Stimulated activated CD8-positive, alpha-beta memory T cell treated with anti-CD3 and anti-CD28 coated beads, Interleukin-2, amount 100 ng/mL, for 1 hour (primary cell): ENCODE measurements at places on chromosomes 5 and 9.

GRCh38 chr5:155027993-155028629, 14.6 kb downstream of the KIF4B start:
- DNase-seq: no peak

DNA sequence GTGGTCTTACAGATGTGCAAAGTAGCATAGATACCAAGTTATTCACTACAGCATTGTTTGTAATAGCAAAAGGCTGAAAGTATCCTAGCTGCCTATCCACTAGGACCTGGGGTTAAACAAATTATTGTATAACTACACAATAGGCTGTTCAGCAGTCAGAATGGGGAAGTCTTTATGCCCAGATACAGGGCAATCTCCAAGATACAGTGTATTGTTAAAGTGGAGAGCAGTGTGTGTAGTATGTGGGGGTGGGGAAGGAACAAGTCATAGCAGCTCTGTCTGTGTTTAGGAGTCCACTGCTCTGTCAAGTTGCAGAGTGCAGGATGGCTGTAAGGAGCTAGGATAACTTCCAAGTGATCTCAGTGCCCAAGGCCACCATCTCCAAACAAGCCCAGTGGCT, 5.5 kb downstream of the PCYOX1L start:
- DNase-seq: no peak

GRCh38 chr5:134088994-134089560, 25.4 kb upstream of the TCF7 start:
- no peak for DNase-seq

DNA sequence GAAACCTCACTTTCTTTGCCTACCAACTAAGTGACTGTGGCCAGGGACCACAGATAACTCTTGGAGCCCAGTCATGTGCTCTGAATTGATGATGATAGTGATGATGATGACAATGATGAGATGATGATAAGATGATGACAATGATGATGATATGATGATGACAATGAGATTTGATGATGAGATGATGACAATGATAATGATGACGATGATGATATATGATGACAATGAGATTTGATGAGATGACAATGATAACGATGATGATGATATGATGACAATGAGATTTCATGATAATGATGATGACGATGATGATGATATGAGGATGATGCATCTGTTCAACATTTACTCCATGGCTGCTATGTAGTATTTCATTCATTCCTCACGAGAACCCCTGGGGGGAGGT, 213.0 kb downstream of the ERCC6L2 start:
- no peak for DNase-seq

- DNase-seq: no peak
Observed at GRCh38 chr9:114361542-114361941, 26.2 kb downstream of the AKNA start.

GRCh38 chr5:12910641-12911040, 1006.4 kb upstream of the CTNND2 start:
- DNase-seq: no peak

GRCh38 chr5:65927503-65928321, 1.3 kb downstream of the ERBIN start:
- DNase-seq: no peak

DNA sequence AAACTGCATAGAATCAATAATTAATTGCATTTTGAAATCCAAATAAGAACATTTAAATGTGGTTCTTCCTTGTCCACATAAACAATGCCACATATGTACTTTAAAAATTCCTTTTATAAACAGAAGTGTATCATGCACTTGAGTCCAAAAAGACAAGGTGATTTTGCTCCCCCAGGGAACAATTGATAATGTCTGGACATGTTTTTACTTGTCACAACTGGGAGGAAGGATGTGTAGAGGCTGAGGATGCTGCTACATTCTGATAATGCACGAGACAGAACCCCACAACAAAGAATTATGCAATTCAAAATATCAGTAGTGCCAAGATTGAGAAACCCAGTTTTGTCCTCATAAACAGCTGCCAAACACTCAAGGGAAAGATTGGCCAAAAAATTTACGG, 181.1 kb upstream of the ISL1 start:
- no peak for DNase-seq
